Stimulated activated CD8-positive, alpha-beta memory T cell treated with anti-CD3 and anti-CD28 coated beads, Interleukin-7, amount 100 ng/mL, for 1 hour (primary cell): ENCODE measurements at places on chromosomes 2 and 18.
A peak's percentile ranks its signal among the peaks of the same experiment; 100 is the strongest.

- no peak for DNase-seq
These were observed 6.2 kb upstream of the EHD3 start for GRCh38 chr2:31227711-31228125.

DNA sequence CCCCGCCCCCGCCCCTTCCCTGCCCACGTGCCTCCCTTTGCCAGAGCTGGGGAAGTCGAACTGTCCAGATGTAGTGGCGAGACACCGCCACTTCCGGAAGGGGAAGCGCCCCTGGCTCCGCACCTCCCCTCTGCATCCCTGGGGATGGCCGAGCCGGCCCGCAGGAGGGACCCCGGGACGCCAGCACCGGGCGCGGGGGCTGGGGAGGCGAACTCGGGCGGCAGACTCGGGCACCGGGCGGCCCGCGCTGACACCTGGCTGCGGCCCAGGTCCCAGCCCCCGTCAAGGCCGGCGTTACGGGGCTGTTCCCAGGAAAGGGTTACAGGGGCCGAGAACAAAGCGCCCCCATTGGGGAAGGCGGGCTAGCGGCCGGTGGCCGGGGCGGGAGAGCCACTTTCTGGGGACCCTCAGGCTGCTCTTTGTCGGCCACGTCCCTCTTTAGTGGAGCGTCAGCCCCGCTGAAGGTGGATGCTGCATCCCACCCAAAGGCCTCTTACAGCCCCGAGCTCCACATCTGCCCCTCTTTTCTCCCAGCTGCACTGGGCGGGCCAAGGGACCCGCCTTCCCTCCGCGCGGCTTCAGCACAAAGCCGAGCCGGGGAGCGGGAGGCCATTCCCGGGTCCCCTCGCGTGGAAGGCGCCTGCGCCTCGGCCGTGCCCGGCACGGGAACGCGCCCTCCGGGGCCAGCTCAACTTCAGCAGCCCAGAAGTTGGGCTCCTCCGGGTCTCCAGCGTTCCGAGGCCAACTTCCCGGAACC is 1.3 kb downstream of the SDC1 start:
- no peak for DNase-seq

GRCh38 chr2:172296267-172297046 is 130.9 kb upstream of the ITGA6 start:
- DNase-seq: no peak

DNA sequence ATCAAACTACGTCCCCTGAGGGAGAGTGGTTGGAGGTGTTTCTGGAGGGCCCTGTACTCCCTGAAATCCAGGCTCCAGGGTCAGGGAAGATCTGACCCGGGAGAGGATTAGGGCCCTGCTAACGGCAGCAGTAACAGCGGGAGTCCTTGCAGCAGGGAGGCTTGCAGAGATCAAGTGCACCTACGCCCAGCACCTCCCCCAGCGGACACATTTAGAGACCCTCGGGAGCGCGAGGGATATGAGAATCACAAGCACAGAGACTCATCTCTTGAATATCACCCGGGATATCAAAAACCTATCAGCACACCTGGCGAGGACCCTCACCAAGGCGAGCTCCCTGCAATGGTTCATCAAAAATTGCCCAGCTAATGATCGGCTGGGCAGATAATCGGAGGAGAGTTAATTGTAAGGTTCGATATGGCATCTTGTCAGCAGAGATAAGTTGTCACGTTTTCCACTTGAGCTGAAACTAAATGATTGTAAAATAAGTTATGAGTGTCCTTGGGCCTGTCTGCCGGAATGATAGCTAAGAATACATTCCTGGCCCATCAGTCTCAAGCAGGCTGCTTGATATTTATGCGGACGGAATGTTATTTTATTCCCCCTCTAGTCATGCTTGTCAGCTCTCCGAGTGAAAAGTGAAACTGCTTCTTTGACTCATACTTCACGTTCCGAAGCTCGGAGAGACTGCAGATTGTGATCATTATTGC is 209.8 kb downstream of the GBX2 start:
- no peak for DNase-seq

DNA sequence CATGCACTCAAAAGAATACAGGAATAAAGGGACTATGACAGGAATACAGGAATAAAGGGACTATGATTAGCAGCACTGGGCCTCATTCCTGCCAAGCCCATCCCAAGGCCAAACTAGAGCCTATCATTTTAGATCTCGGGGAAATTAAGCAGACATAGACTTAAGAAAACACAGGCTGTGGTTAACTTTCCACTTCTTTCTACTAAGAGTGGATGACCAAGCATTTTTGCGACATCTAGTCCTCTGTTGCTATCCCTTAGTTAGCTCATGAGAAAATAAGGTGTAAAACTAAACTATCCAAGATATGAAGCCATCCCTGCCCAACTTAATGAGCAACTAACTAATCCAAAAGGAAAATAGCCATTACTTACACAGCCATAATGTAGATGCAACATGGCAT is 5.9 kb downstream of the LYPD1 start:
- no peak for DNase-seq

GRCh38 chr2:191582355-191582754 is 95.6 kb upstream of the NABP1 start:
- no peak for DNase-seq

- DNase-seq: no peak
These were observed 144.0 kb downstream of the TNS1 start for GRCh38 chr2:217858519-217859491.

GRCh38 chr2:9707008-9707407 is 76.2 kb upstream of the YWHAQ start:
- no peak for DNase-seq

GRCh38 chr2:98975611-98976010 is 39.6 kb upstream of the CRACDL start:
- DNase-seq: no peak

DNA sequence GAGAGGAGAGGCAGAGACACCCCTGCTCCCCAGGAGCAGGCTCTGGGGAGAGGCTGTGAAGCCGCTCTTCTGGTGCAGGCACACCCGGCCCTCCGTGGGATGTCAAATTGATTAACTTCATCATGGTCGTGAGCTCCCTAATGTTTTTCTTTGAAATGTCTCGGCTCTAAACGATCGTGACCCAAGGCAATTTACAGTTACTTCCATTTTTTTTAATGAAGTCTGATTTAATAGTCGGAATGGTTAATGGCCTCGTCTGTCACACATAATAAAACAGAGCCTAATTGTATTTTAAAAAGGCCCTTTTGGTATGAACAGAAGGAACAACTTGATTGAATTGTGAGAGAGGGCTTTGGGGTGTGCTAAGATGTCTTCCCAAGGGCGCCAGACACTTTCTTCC is 130.2 kb downstream of the SMAD2 start:
- no peak for DNase-seq

DNA sequence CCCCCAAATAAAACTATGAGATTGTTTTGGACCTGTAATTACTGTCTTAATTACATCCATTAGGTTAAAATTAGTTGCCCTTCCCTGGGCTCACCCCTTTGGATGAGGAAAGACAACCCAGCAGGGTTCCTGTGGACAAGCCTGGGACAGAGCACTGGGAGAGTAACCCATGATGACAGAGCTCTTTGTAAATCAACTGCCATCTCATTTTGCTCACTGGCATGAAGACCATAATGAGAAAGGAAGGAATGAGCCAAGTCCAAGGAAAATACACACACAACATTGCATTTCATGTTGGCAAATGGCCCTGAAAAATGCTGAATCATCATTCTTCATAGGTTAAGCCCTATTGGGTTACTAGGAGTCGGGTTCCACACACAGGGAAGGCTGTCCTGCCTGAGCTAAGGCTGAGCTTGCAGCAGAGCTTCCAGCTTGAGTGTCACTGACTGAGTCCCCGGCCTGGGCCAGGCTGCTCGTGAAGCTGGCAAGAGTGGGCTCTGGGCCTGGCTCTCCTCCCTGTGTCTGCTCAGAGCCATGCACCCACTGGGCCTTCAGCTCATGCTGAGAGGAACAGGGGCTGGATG is 94.1 kb upstream of the ACAA2 start:
- no peak for DNase-seq

GRCh38 chr18:37381554-37381953 is 184.0 kb downstream of the CELF4 start:
- DNase-seq: no peak

DNA sequence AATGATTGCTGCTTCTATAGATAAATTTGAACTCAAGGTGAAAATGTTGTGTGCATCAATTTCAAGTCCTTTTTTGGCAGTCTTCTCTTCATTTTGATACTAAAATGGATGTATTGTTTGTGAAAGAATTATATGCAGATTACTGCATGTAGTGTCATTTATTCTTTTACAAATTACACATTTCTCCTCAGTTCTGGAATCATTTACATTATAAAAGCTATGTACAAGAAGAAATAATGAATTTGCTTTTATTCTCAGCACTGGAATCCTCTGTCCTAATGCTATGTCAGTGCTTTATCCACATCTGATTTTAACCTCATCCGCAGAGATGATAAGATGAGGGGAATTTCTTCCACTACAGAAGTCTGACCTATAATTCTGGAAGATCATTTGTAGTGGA is 220.8 kb upstream of the UBE2E3 start:
- no peak for DNase-seq

- no peak for DNase-seq
These were observed 297.3 kb downstream of the ETAA1 start for GRCh38 chr2:67694445-67694844.

DNA sequence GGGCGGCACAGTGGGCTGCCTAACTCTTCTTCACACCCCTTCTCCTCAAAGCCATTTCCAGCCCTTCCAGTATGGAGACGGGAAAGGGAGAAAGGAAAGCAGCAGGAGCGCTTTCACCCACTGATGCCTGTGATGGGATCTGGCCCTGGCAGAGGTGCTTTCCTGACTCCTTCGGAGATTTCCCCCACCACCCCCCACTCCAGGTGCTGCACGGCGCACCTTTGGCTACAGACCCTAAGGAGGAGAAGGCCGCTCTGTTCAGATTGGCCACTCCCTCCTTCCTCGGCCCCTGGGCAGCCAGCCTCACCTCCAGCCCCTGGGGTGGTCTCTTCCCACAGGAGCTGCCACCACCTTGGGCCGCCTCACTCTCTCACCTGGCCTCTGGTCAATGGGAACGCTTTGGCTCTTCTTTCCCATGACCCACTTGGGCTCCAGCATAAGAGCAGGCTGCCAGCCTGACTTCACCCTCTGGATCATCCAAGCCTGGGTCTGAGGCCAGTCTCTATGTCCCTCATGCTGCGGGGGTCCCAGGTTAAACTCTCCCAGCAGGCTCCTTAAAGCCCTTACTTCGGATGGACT is 18.4 kb upstream of the MAL start:
- no peak for DNase-seq

DNA sequence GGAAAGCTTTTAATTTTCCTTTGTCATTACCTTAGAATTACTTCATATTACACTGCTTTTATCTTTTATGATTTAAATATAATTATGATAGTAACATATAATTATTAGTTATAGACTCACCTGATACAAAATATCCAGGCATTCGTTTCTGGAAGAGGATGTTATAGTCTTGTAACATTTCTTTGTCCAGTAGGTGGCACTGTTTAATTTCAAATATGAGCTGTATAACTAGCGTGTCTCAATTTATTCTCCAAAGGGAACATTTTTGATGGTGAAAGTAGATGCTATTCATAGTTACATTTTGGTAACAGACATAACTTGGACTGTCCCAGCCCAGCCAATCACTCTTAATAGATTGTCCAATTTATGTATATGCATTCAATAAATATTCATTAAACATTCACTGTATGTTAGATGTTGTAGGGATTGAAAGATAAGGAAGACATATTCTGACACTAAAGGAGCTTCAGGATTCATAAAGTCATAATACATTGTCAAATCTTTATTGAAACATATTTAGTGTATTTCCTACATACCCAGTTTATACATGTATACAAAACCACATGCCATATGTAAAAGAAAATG is 19.2 kb downstream of the DAW1 start:
- no peak for DNase-seq

- DNase-seq: no peak
These were observed 290.5 kb downstream of the AGPS start for GRCh38 chr2:177682836-177683660.

GRCh38 chr2:228845162-228845925 is 425.7 kb downstream of the PID1 start:
- DNase-seq: no peak

GRCh38 chr18:13120983-13121441 is 97.5 kb upstream of the LDLRAD4 start:
- no peak for DNase-seq

GRCh38 chr2:7014174-7014640 is 97.0 kb downstream of the RNF144A start:
- DNase-seq: no peak

- peak; percentile 20 for DNase-seq
These were observed 4.5 kb upstream of the OSR1 start for GRCh38 chr2:19362755-19363473.

DNA sequence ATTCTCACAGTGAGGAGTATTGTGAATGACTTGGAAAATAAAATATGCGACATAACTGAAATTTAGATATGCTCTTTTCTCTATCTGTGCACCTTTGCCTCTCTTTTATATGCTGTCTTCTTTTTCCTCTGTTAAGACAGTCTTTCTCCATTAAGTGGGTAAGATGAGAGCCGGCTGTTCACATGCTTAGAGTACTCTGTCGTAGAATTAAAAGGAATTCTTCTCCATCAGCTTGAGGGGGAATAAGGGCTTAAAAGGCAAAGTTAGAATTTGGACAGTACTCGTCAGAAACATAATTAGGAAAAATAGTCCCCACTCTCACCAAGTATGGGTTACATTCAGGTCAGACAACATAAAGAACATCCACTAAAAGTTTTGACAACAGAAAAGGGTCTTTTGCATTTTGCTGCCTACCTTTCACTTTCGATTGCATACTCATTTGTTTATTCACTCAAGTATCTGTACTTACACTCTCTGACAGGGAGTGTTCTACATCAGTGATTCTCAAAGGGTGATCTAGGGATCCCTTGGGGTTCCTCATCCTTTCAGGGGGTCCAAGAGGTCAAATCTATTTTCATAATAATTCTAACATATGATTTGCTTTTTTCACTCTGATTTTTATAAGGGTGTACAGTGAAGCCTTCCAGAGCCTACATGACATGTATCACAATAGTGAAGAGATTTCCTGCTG is 48.0 kb downstream of the ARHGAP15 start:
- no peak for DNase-seq

DNA sequence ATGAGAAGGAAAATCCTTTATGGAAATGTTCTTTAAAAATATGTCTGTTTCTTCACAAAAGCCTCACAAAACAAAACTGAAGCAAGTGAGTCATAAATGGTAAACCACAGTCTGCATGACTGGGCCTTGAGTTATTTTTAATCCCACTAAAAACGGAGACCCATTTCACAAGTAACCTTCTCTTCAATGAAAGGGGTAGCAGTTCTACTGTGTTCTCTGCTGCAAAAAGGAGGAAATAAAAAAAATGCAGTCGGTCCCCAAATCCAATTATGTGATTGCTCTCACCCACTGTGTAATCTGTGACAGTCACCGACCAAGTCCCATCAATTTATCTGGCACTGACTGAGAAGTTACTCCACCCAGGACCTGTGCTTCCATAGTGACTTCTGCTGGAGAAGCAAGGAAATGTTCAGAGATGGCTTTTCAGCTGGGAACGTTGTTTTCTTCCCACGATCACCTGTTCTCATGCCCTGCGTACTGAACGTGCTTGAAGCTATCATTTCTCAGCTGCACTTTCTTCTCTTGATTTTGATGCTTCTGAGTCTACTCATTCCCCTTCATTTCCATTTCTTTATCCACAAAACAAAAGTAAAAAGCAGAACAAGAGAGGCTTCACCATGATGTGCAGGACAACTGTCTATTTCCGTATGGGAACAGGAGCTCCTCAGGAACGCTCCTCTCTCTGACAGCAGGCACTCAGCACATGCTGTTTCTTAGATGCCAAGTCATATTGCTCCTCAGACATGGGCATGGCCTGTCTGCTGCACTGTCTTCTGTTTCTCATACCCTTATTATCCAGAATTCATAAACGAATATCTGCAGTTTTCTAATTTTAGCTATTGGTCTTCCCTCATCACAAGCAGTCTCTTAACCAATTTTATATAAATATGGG is 80.0 kb upstream of the TMEM200C start:
- no peak for DNase-seq
